ENCODE measurements at places on chromosomes 11 and 22.

DNA sequence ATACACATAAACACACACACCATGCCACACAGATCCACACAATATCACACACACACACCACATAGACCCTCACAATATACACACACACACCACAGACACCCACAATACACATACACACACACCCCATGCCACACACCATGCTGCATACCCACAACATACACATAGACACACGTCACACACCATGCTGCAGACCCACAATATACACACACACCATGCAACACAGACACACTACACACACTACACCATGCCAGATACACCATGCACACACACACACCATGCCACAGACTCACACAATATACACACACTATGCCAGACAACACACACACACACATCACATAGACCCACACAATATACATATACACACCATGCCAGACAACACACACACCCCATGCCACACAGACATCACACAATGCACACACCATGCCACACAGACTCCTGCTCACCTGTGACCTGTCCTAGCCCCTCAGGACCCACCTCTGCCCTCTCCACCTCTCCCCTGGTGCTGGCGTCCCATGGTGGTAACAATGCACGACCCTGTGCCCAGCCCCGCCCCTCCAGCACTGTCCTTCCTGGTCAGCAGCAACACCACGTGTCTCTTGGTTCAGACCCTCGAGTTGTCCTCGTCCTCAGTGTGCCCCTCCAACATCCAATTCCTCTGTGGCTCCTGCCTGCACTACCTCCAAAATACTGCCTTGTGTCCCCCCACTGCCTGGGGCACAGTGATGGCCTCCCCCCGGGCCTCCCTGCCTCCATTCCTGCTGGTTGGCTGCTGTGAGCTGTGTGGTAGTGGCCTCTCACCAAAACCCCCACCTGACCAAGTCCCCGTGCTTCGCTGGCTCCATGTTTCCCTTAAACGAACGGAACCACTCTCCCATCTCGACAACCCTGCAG lies 23.7 kb upstream of the RFPL3 start:
- no peak for DNase-seq

DNA sequence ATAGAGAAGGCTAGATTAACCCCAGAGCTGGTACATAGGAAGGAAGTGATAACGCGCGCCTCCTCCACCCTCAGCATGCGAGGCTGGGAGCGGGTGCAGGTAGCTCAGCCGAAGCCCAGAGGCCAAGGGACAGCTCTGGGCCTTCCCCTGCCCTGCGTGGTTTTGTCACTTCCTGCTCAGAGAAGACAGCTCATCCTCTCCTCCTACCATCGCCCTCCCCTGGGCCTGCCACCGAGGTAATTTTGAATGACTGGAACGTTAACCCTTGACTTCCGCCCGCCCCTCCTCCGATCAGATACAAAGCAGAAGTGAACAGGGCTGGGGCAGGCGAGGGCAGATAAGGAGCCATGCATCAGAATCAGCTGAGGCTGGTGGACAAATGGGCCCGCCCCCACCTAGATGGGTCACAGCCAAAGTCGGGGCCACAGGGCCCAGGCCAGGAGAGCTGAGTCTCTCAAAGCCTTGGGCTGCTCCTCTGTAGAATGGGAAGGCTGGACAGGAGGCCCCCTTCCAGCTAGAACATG lies 1.6 kb downstream of the RAC2 start:
- DNase-seq: peak; percentile 89

DNA sequence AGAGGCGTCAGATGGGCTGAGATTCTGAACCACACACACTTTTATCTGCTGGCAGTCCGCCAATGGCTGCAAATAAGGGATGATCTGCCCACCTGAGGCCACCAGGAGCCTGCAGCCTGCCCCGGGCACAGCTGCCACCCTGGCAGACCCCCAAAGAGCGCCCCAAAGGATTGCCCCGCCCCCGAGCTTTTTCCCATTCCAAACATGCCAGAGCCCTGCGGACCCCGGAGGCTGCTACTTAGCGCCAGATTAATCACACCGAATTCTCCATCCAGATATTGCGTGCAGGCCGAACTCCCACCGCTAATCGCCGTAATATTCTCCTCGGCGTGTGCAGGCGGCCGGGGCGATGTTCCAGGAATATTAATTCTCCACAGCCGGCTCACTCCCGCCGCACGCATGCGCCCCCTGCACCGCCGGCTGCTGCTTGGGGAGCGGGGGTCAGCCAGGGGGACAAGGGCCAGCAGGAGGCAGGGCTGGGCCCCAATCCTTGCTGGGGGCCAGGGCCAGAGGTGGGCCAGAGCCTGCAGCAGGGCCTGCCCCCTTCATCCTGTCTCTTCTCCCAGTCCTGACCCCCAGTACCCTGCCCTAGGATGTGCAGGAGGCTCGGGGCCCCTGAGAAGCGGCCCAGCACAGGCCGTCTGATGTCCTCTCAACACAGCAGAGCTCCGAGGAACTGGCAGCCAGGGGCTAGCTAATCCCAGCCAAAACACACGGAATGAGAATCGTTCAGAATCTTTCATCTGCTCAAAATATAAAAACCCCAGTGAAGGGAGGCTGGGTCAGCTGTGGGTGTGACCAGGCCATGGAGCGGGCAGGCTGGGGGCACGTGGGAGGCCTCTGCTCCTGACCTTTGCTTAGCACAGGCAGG lies 19.5 kb upstream of the TCF20 start:
- no peak for DNase-seq

DNA sequence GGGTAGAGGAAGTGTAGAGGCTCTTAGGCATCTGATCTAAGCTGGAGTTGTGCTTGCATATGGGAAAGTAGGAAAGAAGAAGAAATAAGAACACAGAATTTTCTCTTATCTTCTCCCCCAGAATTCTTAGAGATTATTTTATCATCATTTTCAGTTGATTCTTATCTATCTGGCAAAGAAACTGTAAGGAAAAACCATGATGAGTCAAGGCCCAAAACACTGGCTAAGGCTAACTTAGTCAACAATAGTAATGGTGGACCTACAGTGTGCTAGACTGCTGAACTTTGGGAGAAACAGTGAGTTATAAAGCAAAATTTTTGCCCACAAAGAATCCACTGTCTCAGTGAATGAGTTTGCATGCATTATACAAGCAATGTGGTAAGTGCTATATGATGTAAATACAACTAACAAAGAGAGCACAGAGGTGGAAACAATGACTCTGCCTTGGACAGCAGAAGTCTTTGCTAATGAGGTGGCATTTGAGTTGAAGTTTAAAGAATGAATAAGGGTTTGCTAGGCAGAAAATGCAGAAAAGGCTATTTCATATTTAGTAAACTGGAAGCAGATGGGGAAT lies 344.5 kb upstream of the PLET1 start:
- no peak for DNase-seq

GRCh38 chr22:31431950-31432349 lies 32.5 kb downstream of the DRG1 start:
- no peak for DNase-seq

- DNase-seq: peak; percentile 17
These were observed 65.0 kb downstream of the SFI1 start for GRCh38 chr22:31561238-31561887.

GRCh38 chr11:90343673-90344072 lies 120.8 kb upstream of the CHORDC1 start:
- no peak for DNase-seq

DNA sequence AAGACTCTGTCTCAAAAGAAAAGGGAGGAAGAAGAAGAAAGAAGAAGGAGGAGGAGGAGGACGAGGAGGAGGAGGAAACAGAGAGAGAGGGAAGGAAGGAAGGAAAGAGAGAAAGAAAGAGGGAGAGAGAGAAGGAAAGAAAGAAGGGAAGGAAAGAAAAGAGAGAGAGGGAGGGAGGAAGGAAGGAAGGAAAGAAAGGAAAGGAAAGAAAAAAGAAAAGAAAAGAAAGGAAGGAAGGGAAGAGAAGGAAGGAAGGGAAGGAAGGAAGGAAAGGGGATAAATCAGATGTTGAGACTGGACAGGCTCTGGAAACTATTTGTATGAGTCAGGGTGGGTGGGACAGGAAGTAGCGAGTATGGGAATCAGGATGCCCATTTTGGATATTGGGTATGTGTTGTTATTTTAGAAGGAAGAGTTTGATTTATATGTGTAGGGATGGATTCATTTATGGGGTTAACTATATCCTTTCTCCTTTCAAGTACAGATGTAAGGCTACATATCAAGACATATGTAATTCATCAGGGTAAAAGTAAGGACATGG lies 6.0 kb upstream of the RPL3 start:
- no peak for DNase-seq

DNA sequence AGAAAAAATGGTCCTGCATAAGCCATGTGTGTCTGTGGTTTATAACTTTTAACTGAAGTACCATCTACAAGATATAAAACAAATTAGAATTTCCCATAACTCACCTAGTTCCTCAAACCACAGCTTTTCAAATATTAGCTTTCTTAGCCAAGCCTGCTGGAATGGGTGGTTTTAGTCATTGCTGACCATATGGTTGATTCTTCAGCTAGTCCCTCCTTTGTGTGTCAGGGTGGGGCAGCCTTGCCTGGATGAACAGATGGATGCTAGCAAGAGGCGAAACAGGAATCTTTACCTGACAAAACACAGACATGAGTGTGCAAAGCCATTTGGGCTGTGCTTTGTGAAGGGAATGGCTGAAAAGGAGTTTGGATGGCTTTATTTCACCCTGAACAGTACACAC lies 6.9 kb upstream of the B3GNT6 start:
- DNase-seq: no peak

DNA sequence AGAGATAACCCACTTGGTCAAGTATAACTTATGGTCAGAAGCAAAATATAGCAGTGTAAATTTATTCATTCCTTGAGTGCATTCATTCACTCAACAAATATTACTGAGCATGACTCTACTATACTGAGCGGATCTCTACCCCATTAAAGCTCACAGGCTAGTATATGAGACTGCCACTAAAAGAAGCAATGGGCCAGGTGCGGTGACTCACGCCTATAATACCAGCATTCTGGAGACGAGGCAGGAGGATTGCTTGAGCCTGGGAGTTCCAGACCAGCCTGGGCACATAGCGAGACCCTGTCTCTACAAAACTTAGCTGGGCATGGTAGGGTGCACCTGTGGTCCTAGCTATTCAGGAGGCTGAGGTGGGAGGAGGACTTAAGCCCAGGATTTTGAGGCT lies 197.6 kb upstream of the BLID start:
- DNase-seq: no peak

- DNase-seq: no peak
These were observed 67.6 kb upstream of the AMPD3 start for GRCh38 chr11:10387206-10388083.

DNA sequence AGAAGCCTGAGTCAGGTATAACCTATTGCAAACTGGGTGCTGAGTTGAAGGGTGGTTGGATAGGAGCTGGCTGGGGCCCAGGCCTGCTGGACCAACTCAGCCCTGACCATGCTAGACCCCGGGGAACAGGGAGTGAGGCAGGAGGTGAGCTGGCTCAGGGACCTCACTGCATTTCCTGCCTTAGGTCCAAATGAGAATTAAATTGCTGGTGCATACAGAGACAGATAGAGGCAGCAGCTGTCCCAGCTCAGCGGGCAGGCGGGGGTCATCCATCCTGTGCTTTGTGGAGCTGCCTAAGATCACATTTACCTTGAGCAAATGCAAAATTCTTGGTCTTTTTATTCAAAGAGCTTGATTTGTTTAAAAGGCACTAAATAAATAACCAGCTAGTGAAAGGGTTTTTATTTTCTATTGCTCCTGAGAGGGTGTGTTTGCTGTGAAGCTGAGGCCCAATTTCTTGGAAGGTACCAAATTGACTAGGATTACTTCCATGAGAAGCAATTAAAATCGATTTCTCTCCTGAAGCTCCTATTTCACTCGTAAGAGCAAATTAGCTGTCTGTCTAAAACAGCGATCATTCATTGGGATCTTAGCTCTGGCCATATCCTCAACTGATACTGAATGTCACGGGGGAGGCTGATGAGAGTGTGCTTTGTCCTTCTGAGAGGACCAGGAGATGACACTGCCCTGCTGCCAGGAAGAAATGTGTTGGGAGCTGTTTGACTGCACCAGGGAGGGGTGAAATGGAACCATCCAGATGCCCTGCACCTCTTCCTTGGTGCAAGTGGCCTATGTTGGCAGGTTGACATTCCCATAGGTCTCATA lies 24.9 kb downstream of the USH1C start:
- no peak for DNase-seq

- DNase-seq: no peak
These were observed 72.1 kb upstream of the SLC25A18 start for GRCh38 chr22:17491090-17491640.

DNA sequence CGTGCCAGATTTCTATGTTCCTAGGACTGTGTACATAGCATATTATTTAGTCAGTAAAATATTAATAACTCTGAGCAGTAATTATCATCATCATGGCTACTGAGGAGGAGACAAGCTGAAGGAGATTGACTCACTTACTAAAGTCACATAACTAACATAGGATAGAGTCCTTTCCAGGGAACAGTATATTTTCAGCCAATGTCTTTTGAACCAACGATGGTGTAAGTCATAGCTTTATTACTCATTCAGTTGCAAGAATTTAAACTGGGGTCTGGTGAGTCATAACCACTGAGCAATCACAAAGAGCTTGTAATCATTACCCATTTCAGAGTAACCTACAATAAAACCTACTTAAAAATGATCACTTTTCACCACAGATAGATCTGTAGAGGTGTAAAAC lies 1564.8 kb upstream of the TENM4 start:
- DNase-seq: no peak

GRCh38 chr11:125345421-125346178 lies 150.5 kb downstream of the FEZ1 start:
- peak; percentile 38 for DNase-seq

DNA sequence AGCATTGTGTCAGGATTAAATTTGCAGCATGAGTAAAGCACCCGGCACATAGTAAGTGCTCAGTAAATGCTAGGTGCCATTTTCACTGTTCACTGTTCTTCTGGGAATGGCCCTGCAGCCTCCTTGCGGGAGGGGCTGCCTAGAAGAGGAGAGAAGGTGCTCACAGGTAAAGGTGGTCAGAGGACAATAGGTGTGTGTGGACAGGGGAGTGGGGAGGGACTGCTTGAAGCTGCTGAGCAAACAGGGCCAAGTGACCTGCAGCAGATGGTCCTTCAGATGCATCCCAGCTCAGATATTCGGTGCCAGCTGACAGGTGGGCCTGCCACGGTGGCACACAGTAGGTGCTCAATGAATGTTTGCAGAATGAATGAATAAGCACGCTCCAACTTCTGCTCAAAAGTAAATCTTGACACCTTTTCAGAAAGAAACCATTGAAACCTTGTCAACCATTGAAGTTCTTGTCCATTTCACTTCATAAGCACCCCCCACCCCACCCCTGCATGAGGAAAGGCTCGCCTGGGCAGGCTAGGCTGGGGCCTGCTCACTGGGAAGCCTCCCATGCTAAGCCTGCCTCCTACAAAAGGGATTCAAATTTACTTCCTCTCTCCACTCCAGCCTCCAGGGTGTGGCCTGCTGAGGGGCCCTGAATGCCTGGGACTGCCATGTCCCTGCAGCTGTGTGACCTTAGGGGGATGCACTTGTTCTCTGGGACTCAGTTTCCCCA lies 1.6 kb downstream of the KIAA0930 start:
- no peak for DNase-seq

GRCh38 chr11:90254065-90254464 lies 31.2 kb upstream of the CHORDC1 start:
- no peak for DNase-seq

- DNase-seq: no peak
These were observed 59.0 kb upstream of the TBCEL start for GRCh38 chr11:120964857-120965256.

GRCh38 chr22:17121233-17122195 lies at the start of gene TMEM121B:
TMEM121B (minus strand) TSS chr22:17121360; CDS start chr22:17121127, 233 bp downstream.
- DNase-seq: peak; percentile 16
